ENCODE measurements at places on chromosomes 11 and 22.

DNA sequence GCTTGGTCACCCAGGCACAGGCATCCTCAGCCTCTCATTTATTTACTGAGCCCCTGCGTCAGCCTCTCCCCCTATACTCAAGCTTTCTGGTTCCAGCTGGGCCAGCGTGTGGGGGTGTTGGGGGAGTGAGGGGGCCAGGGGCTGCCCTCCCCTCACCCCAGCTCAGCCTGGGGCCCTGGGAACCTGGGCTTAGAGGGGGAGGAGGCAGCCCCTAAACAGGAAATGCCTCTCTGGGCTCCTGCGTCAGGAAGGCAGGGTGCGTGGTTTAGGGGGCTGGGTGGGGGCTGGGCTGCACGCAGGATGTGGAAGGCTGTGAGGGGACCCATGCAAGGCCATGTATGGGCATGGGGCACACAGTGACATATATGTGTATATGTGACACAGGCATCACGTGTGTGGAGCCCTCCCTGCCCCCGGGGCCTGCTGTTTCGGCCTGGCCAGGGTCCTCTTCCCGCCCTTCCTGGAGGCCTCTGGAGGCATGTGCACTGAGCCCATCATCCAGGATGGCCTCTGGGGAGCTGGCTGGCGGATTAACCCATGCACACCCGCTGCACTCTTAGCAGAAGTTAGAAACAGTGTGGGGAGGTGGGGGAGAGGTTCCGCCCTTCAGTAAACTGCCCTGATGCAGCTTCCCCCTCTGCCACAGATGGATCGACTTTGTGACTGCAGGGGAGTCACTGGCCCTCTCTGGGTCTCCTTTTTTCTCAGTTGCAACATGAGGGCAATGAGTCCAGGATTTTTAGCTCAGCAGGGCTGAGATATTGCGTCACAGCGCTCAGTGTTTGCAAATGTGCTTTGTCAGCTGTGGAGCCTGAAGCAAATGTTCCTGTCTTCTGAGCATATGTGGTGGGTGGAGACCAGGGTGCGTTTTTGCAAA is 1.1 kb upstream of the CD248 start:
- peak; percentile 72 for DNase-seq

- no peak for DNase-seq
Observed at GRCh38 chr11:9625728-9626127, 38.1 kb upstream of the SWAP70 start.

DNA sequence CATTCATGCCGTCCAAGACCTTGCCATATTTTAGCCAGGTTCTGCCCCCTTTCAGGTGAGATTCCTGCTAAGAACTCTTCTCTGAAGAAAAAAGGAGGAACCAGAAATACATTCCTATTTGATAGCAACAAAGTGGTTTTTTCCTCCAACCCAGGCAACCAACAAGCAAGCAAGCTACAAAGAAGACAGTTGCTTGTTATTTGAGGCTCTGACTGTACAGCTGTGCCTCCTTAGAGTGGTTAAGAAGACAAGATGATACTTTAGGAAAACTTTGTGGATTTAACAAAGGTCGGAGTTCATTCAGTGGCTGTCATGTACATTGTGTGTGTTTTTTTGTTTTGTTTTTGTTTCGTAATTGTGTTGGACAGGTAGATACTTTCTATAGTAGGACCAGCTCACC is 21.7 kb downstream of the TEAD1 start:
- DNase-seq = no peak

GRCh38 chr11:60859616-60860250 is 4.0 kb upstream of the PTGDR2 start:
- DNase-seq = no peak

GRCh38 chr11:105719073-105719822 is 109.4 kb downstream of the GRIA4 start:
- no peak for DNase-seq

DNA sequence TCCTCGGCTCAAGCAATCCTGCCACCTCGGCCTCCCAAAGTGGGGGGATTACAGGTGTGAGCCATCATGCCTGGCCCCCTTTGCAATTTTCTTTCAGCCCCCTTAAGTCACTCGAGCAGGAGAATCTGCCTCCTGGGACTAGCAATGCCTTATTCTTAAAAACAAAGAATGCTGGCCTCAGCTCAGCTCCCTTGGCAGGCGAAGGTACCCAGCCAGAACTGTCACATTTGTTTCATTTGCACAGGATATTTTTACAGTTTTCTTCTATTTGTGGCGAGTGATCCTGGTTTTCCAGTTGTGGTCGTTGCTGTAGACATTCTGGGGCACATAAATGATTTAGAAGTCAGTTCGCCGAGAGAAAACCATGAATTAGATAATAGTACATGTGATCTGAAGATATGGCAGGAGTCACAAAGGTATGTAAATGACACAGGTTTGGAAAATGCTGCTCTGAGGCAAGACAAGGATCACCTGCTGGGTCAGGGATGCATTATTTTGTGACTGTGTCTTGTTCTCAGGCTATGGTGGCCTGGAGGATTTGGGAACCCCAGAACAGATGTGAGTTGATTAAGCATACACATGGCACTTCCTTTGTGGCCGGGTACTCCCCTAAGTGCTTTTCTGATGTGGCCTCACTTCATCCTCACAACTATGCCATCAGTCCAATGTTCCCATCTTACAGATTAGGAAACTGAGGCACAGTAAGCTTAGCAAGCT is 51.2 kb upstream of the SLC22A12 start:
- no peak for DNase-seq

- no peak for DNase-seq
Observed at GRCh38 chr22:26234296-26234695, 65.0 kb downstream of the SEZ6L start.

GRCh38 chr22:34064696-34065095 is 144.4 kb upstream of the LARGE1 start:
- DNase-seq = no peak

DNA sequence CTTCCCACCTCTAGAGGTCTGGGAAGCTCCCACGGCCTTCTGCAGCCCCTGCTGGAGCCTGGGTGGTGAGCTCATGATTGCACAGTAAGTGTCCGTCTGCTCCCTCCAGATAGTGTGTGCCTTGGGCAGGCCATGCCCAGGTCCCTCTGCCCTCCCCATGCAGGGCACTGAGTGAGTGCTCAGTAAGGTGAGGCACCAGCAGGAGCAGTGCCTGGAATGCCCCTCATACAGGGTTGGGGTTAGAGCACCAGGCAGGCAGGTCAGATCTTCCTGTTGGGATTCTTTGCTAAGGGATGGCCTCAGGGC is 50.3 kb downstream of the NAT10 start:
- no peak for DNase-seq

DNA sequence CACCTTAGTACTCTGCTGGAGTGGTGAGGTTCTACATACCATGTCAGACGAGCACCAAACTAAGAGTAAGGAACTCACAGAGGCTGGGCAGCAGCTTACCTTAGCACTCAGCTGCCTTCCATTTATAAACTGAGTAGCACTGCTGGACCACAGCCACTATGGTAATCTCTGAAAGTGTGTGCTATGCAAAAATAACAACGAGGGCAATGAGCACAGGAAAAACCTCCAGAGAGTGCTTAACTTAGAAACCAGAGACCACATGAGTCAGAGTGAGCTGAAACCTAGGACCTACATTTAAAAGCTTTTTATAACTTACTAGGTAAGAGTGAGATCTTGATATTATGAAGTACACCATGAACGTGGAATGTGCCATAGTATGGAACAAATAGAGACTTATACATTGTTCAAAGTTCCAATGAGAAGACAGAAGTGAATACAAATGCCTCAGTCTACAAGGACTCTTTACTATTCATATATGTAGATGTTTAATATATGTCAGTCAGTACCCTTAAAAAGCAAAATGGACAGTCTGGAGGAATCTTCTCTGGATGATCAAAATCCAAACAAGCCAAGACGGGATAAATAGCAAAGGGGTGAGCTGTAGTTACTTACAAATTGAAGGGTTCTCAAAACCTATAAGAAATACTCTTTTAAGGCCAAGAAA is 17.2 kb upstream of the CD59 start:
- DNase-seq = peak; percentile 63

GRCh38 chr11:25536289-25536688 is 795.6 kb upstream of the ANO3 start:
- no peak for DNase-seq

DNA sequence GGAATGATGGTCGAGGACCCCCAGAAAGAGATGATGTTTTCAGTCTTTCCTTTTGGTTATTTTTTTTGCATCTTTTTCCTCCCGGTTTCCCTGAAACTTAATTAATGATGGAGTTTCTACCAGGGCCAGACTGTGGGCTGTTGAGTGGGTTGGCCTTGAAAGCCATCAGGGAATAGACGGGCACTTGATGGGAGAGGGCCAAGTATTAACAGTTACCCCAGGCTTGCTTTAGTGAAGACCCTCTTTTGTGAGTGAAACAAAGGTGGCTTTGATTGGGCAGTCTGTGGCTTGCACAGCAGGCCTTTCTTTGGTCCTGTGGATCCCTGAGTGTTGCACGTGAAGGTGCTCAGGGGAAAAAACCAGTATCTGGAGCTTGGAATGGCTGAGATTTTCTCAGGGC is 56.9 kb downstream of the AMOTL1 start:
- no peak for DNase-seq

DNA sequence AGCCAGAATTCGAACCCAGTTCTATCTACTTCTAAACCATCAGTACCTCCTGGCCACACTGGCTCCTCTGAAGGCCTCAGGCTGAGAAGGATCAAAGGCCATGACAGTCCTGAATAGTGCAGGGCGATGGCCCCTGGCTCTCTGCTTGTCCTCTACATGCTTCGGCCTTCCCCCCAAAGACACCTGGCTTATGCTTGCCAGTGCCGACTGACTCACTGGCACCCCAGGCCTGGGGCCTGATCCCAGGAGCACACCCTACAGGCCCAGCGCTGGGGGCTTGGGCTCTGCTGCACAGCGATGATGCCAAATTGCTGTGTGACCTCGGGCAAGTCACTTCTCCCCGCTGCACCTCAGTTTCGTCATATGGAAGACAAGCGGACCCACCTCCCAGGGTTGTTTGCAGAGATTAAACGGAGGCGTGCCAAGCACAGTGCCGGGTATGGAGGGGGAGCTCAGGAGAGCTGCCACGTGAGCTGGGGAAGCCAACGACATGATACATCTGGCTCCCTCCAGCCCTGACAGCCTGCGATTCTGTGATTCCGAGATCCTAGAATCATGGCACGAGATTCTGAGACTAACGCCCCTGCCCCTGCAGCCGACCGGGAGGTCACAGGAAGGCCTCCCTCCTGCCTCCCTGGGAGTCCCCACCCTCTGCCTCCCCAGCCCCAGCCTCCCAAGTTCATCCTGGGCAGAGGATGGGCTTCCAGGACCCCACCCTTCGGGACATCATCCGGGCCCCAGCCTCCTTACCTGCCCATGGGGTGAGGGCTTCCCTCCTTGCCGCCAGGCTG is 1.0 kb downstream of the SSTR3 start:
- no peak for DNase-seq

GRCh38 chr22:23220485-23221350 is 40.4 kb downstream of the BCR start:
- DNase-seq = no peak

GRCh38 chr11:120695939-120696338 is 184.4 kb downstream of the GRIK4 start:
- no peak for DNase-seq

DNA sequence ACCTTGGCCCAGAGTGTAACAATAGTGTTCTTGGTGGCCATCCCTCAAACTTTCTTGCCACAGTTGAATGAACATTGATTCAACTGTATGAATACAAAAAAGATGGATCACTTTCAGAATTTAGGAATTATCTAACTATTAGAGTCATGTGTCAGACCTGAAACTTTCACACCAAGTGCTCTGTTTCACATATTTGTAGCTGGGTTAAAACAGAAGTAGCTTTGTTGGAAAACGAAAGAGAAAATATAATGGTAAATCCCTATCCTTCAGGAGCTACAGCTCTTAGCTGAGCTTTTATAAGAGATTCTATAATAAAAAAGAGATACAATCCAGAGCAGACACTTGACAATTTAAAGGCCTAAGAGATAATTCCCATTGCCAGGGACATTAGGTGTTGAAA is 719.3 kb downstream of the JRKL start:
- no peak for DNase-seq

DNA sequence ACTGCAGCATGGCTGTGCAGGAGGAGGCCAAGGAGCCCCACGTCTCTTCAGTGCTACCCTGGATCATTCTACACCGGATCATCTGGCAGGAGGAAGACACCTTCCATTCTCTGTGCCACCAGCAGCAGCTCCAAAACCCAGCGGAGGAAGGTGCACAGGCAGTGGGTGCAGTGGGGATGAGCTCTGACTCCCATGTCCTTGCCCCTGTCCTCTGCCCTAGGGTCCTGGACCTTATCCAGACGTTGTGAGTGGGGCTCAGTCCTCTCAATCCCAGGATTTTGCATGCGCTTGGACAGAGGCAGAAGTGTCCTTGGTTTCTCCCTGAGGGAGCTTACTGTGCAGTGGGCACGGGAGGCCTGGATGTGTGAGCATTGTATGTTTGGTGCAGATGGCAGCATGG is 61.3 kb downstream of the CABIN1 start:
- no peak for DNase-seq

DNA sequence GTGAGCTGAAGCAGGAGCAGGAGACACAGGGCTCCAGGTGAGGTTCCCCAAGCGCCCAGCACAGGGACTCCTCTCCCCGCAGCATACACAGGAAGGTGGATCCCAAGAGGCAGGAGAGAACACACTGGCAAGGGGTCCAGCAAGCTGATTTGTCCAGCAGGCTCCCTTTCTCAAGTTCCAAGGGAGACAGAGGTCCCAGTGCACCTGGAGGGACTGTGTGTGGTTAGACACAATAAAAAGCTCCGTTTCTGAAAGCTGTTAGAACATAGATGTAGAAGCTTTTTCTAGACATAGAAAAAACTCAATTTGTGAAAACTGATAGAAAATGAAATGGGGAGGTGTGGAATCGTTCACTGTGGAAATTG is 1.8 kb downstream of the CALCB start:
- no peak for DNase-seq

DNA sequence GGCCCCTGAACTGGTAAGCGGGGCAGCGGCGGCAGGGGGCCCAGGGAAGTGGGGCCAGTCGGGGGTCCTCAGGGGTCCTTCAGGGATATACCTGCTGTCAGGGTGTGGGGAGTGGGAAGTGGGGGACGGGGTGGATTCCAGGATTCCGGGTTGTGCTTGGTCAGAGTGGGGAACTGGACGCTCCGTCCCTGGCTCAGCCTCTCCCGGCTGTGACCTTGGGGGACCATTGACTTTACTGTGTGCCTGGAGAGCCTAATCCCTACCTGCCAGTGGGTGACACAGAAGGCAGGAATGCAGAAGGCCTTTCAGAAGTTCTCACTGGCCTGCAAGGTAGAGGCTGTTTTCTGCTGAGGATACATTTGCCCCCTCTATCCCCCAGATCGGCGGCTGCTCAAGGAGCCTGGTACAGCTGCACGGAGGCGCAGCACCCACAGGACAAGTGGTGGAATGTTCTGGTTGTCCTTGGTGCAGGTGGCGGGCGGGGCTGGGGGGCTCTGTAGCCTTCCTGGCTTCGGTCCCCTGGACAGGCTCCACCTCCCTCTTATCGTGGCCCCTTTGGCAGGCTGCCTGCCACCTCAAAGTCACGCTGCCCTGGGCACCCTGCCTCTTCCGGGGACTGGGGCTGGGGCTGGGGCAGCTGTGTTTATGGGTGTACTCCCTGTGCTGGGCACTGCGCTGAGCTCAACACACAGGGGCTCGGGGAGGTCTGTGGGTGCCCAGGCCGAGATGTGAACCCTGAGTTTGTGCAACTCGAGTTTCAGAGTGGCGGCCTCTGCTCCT is 18.4 kb downstream of the KCNQ1 start:
- peak; percentile 81 for DNase-seq

- DNase-seq = no peak
Observed at GRCh38 chr11:85620256-85620655, 6.9 kb downstream of the DLG2 start.

All from heart left ventricle (tissue), 16 donors.